Common myeloid progenitor, CD34-positive (primary cell): ENCODE measurements at places on chromosomes 4 and X.

- no peak for DNase-seq
Measured at GRCh38 chr4:53711926-53712325, 120.6 kb upstream of the LNX1 start.

DNA sequence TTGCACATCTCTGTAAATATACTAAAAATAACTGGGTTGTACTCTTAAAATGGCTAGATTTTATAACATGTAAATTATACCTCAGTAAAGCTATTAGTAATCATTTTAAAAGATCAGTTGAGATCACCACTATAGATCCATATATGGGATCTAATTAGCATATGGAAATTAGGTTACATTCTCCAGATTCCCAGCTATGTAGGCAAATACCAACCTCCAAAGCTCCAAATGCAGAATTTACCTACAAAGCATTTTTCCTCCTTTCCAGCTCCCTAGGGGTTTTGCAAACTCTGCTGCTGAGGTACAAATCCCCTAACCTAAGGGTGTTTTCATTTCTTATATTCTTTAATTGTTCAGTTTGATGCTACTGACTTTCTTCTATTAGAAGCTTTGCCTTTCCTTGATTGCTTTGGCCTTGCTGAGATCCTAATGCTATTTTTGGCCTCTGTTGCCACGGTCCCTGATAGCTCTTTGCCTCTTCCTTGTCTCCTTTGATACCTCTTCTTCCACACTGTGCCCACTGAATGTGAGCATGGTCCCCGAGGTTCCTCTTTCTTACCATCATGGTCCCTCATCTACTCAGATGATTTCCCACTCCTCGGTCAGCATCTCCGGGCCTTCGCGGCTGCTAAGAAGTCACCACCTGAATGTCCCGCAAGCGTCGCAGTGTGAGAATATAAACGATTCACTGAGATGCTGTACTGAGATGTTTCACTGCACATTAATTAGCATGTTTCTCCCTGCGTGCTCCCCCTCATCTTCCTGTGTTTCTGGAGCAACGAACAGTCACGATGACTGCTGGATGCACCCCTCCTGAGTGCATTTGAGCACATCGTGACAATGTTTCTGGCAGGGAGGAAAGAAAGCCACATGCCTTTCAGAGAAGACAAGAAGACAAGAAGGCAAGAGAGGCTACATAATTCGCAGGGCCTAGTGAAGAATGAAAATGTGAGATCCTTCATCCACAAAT is 23.8 kb downstream of the ENPP6 start:
- no peak for DNase-seq

DNA sequence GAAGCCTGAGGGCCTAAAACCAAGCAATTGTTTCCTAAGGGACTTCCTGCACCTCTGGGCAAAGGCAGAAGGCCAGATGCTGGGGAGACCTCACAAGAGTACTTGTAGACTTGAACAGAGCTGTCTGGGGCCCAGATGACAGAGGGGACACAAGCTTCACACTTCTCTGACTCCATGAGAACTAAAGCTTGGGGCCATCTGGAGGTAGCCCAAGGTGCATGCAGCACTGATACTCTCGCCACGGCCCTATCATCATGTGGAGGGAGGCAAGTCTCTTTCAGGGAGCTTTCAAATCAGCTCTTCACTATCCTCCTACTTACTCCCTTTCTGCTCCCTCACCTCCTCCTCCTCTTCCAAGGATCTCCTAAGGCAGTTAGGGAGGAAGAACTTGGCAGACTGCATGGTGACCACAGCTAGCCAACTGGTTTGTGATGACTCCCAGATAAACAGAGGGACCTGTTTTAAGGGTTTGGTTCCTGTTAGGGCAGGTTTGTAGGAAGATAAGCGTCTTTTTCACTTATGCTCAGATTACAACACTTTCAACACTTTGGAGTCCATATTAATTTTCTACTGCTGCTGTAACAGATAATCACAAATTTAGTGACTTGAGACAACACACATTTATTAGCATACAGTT is 23.8 kb downstream of the MSL3 start:
- no peak for DNase-seq

- DNase-seq = peak; percentile 49
Measured at GRCh38 chr4:111937368-111937767, 207.9 kb upstream of the FAM241A start.

DNA sequence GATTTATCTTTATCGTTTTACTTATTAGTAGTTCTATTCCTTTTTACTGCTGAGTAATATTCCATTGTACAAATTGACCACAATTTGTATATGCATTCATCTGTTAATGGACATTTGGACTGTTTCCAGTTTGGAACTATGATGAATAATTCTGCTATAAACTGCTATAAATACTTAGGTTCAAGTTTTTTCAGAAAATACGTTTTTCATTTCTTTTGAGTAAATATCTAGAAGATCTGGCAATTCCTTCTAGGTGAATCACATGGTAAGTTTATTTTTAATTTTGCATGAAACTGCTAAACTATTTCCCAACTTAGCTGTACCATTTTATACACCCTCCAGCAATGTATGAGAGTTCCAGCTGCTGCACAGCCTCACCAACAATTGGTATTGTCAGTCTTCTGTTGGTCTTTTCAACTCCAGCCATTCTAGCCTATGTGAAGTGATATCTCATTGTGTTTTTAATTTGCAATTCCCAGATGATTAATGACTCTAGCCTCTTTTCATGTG is 22.2 kb downstream of the LIN54 start:
- DNase-seq = no peak

DNA sequence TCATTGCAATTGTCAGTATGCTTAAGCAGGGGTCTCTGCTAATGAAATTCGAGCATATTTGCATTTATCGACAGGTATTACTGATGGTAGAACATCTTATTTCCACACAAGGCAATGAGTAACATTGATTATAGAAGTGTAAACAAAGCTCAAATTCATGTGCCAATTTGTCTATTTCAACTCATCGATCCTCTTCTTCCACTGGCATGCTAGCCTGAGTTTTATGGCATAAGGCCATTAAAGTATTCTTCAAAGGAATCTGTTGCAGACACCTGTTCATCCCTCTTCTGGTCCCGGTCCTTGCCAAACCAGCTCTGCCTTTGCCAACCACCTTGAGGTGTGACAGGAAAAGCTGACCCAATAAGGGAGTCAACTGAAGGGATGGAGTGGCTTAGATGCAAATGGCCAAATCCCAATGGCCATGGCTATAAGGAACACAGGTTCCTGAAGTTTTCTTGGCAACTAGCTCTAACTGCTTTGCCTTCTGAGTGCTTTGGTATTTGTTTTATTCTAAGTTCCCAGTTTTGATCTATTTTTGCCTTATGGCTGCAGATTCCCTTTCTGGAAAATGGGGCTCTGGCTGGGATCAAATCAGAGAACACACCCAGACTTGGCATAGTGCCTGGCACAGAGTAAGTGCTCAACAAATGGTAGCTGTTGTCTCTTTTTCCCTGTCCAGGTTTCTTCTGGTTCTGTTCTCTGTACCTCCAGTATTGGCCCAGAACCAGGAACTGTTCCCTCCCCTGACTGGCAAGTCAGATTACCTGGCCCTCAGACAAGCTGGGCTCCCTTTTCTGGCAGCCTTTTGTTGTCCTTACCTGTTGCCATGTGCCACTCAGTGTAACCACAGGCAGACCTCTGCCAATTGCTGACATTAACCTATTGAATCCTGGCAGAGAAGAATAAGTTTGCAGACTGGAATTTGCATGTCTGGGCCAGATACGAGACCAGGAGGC is 63.1 kb downstream of the RTL9 start:
- DNase-seq = no peak

GRCh38 chrX:1453395-1453783 is 680 bp upstream of the ASMTL start:
- DNase-seq = peak; percentile 88

DNA sequence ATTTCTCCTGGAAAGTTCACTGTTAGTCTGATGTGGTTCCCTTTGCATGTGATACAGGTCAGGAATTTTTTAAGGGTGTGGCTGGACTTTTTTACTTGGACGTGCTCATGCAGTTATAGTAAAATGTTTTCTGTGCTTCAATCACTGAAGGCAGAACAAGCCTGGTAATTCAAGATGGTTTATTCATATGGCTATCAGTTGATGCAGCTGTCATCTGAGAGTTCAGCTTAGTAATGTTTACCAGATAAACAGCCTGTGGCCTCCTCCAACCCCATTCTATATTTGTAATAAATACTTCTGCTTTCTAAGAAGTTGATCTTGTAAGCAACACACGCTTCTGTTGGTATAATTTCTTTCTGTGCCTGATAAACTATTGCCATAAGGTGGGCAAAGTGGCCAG is 2105.9 kb downstream of the ARAP2 start:
- DNase-seq = no peak

DNA sequence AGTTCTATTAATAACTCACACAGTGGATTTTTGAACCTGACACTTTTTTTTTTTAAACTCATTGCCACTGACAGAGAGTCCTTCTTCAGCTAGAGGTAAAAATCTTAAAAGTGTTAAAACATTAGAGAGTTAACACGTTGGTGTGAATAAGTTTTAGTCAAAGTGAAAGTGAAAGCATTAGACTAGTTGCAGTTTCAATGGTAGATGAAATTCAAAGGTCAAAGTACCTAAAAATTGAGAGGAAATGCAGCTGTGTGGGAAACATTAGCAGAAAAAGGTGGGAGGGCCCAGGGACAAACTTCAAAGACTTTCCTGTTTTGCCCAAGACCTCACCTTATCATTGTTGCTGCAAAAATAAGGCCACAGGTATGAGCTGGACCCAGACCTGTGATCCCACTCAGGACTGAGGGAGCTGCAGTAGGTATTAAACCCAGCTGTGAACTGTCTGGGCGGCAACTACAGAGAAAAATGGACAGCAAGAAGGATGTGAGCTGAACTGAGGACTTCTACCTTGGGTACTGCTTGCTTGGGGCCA is 17.6 kb upstream of the GABRA4 start:
- peak; percentile 49 for DNase-seq

- no peak for DNase-seq
Measured at GRCh38 chrX:33970028-33970967, 161.8 kb downstream of the FAM47A start.

DNA sequence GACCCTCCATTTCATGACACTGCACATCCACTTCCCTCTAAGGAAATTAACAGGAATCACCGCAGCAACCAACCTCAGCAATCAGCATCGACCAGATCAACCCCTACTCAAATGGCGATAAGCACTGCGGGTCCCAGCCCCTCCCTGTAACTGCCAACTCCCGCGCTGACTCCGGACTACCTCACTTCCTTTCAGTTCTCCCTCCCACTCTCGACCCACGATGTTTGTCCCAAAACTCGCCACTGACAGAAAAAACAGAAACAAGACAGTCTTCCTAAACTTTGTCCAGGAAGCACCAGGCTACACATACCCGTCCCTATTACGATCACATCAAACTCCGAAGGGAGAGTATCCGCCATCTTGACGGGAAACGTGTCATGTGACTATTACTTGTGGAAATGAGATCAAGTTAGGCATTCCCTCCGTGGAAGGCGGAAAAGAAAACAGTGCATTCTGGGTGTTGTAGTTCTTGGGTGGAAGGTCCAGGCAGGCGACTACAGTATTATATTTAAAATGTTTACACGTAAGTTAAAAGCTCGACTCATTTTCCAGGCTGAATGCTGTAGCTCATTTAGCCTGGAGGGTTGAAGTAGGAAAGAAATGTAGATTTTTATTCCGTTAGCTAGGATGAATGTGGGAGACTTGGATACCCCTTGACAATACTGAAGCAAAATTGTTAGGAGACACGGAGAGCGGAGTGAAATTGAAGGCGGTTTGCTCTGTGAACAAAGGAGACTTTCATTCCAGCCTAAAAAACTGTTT is at the start of gene CHM:
Gene CHM, minus strand, starts transcription at position 385 of the 762 bp plus-strand sequence. Its CDS starts 26 bp downstream, at position 359.
- peak; percentile 84 for DNase-seq

- no peak for DNase-seq
Measured at GRCh38 chr4:69489856-69490255, 5.8 kb downstream of the UGT2B4 start.

DNA sequence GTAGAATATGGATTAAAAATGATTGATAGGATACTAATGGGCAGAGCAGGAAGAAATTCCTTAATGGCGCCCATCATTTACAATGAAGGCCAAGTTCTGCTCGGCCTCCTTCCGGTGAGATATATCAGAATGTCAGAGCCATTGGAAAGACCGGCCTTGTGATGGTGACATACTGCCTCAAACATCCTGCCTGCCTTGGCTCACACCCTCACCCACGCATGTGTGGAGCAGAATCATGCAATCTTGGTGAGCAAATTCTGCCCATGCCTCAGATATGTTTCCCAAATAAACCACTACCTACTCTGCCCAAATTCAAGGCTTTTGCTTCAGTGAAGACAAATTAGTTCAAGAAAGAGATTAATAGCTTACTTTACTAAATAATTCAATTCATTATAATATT is 163.3 kb downstream of the MID1 start:
- DNase-seq = no peak

DNA sequence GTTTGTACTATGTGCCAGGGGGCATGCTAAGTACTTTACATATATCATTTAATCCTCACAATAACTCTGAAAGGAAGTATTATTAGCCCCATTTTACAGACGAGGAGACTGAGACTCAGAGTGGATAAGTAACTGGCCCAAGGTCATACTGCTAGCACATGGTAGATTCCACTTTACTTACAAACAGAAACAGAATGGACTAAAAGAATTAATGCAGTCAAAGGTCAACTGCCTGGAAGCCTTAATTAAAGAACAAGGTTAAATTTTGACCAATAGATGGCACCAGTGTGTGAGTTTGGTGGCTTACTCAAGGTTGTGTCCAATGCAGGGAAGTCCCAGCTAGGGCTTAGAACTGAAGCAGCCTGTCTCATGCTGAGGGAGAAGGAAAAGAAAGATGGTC is 4.7 kb downstream of the RIPPLY1 start:
- DNase-seq = peak; percentile 63

GRCh38 chrX:30597216-30598012 is 19.8 kb upstream of the TASL start:
- peak; percentile 47 for DNase-seq

- peak; percentile 66 for DNase-seq
Measured at GRCh38 chrX:53440621-53441517, 6.7 kb upstream of the HSD17B10 start.

GRCh38 chr4:87982446-87983010 is 7.0 kb downstream of the SPP1 start:
- no peak for DNase-seq

DNA sequence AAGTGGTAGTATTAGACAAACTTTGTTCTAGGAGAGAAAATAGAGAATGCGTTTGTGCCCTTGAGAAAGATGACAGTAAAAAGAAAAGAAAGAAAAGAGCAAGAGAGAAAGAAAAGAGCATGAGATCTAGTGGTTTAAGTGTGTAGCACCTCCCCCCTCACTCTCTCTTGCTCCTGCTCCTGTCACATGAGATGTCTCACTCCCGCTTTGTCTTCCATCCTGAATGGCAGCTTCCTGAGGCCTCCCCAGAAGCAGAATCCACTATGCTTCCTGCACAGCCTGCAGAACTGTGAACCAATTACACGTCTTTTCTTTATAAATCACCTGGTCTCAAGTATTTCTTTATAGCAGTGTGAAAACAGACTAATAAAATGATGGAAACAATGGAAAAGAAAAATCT is 499.6 kb downstream of the ACTRT1 start:
- no peak for DNase-seq

- DNase-seq = no peak
Measured at GRCh38 chrX:4671344-4671743, 957.9 kb upstream of the PRKX start.

GRCh38 chr4:55437356-55437796 is 41.6 kb downstream of the TMEM165 start:
- DNase-seq = no peak
